ENCODE measurements at places on chromosomes 6 and 20.

DNA sequence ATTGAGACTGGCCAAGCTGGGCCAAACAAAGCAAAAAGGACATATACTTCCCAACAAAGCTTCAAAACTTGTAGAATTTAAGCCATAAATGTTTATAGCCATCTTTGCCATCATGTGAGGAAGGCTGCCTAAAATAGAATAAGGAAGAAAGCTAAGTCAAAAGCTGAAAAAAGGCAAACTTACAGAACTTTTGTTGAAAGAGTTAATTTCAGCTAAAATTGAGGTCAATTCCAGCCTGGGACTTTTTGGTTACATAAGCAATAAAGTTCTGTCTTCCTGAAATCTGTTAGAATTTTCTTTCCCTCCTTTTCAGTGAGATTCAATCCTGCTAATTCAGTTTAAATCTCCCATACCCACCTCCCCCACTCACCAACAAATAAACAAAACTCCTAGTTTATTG lies 227.9 kb upstream of the MARCKS start:
- DNase-seq: no peak

- DNase-seq: no peak
These were observed 52.1 kb downstream of the BMP2 start for GRCh38 chr20:6819599-6819998.

DNA sequence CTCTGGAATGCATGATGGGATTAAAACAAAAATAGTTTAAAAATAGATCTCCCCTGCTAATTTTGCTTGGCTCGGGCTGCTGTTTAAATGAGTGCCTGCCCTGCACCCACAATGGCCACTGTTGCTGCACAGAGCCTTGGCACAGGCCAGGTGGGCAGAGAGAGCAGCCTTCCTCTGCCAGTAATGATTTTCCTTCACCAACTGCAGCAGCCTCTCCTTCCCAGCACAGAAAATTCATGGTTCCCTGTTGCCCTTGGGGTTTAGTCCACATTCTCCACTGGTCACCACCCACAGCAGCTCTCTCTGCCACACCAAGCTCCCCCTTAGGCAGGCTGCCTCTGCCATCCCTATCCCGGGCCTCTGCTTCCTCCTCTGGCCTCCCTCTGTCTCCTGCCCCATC lies 30.2 kb downstream of the TGM3 start:
- DNase-seq: no peak

DNA sequence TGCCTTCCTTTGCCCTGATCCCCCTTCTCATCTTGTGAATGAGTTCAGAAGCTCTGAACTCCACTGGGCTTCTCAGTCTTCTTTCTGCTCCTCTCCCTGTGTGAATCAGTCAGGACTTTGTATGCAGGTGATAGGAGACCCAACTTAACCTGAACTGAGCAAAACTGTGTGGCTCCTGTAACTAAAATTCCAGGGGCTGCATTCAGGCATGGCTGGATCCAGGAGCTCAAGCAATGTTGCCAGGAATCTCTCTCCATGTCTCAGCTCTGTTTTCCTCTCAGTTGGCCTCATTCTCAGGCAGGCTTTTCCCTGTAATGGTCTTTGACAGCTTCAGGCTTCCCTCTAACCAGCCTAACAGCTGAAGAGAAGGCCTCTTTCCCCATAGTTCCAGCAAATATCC lies 50.9 kb upstream of the ZNFX1 start:
- DNase-seq: no peak

DNA sequence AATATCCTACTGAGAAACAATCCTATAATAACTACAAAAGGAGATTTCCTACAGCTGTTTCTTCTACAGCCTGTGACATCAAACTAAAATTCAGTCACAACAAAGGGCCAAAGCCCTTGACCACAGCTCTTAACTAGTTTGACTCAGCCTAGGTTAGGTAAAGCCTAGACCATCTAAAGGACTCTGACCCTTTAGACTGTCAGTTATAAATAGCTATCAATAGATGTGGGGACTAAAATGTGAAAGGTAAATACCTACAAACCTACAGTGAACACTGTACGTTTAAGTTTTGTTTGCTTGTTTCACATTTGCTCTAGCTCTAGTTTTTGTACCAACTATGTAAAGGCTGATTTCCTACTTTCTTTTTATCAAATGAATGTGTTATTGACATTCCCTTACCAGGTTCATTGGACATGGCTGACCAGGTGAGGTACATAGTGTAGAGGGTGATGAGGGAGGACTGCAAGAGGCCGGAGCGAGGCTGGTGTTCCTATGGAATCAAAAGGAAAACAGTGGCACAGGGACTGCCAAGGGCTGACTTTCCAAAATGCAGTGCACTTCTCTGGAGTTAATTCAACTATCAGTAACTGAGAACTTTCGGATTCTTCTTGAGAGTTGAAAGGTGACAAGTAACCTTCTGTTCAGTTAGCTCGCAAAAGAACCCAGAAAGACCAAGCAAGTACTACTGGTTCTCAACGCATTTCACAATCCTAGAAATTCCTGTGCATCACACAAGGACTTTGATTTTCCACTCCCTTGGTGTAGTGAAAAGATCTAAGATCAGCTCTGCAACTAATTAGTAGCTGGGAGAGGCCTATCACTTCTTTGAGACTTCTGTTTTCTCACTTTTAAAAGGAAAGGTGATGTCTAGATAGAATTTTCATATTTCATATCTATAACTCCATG lies 17.2 kb downstream of the SERINC3 start:
- DNase-seq: no peak

- no peak for DNase-seq
These were observed 4.2 kb upstream of the VARS1 start for GRCh38 chr6:31799781-31800180.

- DNase-seq: no peak
These were observed 23.8 kb downstream of the PHACTR3 start for GRCh38 chr20:59628171-59628570.

- no peak for DNase-seq
These were observed 10.6 kb upstream of the TENT5A start for GRCh38 chr6:81763051-81763450.

GRCh38 chr6:41594326-41594725 lies 43.9 kb upstream of the MDFI start:
- DNase-seq: no peak

GRCh38 chr6:128723667-128724066 lies 159.3 kb upstream of the LAMA2 start:
- DNase-seq: no peak

GRCh38 chr6:169805242-169805838 lies 53.9 kb downstream of the ERMARD start:
- DNase-seq: no peak

GRCh38 chr20:57940868-57941522 lies 231.2 kb upstream of the PMEPA1 start:
- DNase-seq: no peak

- DNase-seq: no peak
These were observed 138.5 kb downstream of the RCAN2 start for GRCh38 chr6:46352541-46353268.

GRCh38 chr6:160238278-160238711 lies 20.3 kb downstream of the SLC22A2 start:
- no peak for DNase-seq

DNA sequence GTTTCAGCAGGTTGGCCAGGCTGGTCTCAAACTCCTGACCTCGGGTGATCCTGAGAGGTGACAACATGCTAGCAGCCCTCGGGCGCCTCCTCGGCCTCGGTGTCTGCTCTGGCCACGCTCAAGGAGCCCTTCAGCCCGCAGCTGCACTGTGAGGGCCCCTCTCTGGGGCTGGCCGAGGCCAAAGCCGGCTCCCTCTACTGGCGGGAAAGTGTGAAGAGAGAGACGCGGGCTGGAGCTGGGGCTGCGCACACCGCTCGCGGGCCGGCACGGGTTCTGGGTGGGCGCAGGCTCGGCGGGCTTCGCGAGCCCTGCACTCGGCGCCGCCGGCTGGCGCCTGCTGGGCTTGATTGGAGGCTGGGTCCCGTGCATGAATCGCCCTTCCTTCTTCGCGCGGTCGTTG lies 80.8 kb upstream of the RBM24 start:
- no peak for DNase-seq

DNA sequence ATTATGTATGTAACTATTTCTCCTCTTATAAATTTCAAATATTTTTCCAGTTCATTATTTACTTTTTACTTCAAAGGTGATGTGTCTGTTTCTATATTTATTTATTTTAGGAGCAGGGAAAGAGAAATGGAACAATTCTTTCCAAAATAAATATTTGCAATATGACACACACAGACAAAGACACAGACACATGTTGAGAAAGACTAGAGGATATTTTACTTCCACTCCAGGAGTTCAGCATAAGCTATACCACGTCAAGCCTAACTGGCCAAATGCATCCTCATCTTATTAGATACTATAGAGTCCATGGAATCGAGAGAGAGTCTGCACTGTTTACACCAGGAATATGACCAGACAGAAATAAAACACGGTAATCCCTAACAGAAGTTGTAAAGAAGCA lies 13.3 kb downstream of the RALGAPA2 start:
- no peak for DNase-seq

DNA sequence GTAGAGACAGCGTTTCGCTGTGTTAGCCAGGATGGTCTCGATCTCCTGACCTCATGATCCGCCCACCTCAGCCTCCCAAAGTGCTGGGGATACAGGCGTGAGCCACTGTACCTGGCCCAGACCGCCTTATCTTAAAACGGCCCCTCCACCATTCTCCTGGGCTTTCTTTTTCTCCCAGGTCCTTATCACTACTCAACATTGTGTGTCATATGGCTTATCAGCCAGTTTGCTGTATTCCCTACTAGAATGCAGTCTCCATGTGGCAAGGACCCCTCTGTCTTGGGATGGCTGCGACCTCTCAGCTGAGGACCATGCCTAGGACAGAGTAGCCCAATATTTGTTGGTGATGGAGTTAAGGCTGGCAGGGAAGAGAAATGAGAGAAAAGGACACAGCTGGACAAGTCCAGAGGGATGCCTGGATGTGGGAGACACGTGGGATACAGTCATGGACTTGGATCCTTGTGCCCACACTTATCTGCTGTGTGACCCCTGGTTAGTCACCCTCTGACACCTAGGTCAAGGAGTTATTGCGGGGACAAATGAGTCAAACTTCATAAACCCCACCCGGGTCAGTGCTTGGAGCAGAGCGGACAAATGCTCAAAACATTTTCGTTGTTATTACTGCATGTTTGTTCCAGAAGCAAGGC lies 24.0 kb downstream of the ADA start:
- no peak for DNase-seq
